ENCODE measurements at places on chromosomes 4 and X. TPM values are rescaled to one million over a fixed set of nuclear protein-coding genes. Genes with fewer than 3 reads are reported as not detected.

Gene CFP
- 1.9 TPM for total RNA-seq

Gene MYOZ2
- total RNA-seq, result 0.10 TPM

Gene TASL
- total RNA-seq, result not detected

Gene SMARCA1
- 48.2 TPM for total RNA-seq

Gene NAA11
- total RNA-seq, result not detected

Gene ETDB
- not detected for total RNA-seq

Gene HSD17B13
- total RNA-seq, result not detected

Gene PRR32
- total RNA-seq, result not detected

Gene SLC9B1
- total RNA-seq, result 0.24 TPM

Gene XG
- not detected for total RNA-seq
